Placental pericyte (primary cell): ENCODE measurements at places on chromosomes 7 and 10. TPM values are rescaled to one million over a fixed set of nuclear protein-coding genes. Genes with fewer than 3 reads are reported as not detected.

ICA1 gene
- 0.43 and 0.88 TPM in 2 replicates for total RNA-seq

NYAP1 gene
- 0.72 and 1.8 TPM in 2 replicates for total RNA-seq

ACTL6B gene
- total RNA-seq: not detected in 2 replicates

TMEM225B gene
- 0.44 TPM in 1 of 2 replicates, not detected in the other for total RNA-seq

CNNM1 gene
- under 0.01 and 1.6 TPM in 2 replicates for total RNA-seq
